CD14-positive monocyte (primary cell): ENCODE measurements at places on chromosomes 12 and 14. TPM values are rescaled to one million over a fixed set of nuclear protein-coding genes. Genes with fewer than 3 reads are reported as not detected.

ABCD2 gene
- polyA plus RNA-seq, result not detected

STAT6 gene
- polyA plus RNA-seq, result 455 and 637 TPM in 2 replicates

GNG2 gene
- 151 TPM for polyA plus RNA-seq

ETFBKMT gene
- 2.2 TPM for polyA plus RNA-seq

AICDA gene
- polyA plus RNA-seq, result 0.13 TPM in 1 of 2 replicates, not detected in the other

BATF gene
- 12.6 and 24.7 TPM in 2 replicates for polyA plus RNA-seq

KITLG gene
- not detected for polyA plus RNA-seq

AHNAK2 gene
- 0.01 TPM for polyA plus RNA-seq

PIP4P1 gene
- polyA plus RNA-seq, result 67.7 and 106 TPM in 2 replicates

TAS2R31 gene
- polyA plus RNA-seq, result not detected

CELA1 gene
- 3.0 TPM for polyA plus RNA-seq

PTCSC3 gene
- not detected for polyA plus RNA-seq

BCL2L14 gene
- polyA plus RNA-seq, result not detected

SERPINA1 gene
- polyA plus RNA-seq, result 1,278 TPM

NANOG gene
- not detected for polyA plus RNA-seq

P2RX2 gene
- not detected in 2 replicates for polyA plus RNA-seq

SIX6 gene
- polyA plus RNA-seq, result not detected

OVCH1 gene
- polyA plus RNA-seq, result not detected

GLT8D2 gene
- polyA plus RNA-seq, result not detected

CPNE6 gene
- polyA plus RNA-seq, result not detected in 2 replicates

ITGB7 gene
- 24.1 and 29.9 TPM in 2 replicates for polyA plus RNA-seq

PDE6H gene
- not detected for polyA plus RNA-seq

FGD4 gene
- 6.0 TPM for polyA plus RNA-seq

CLEC14A gene
- polyA plus RNA-seq, result not detected

BIN2 gene
- 120 TPM for polyA plus RNA-seq

CIDEB gene
- polyA plus RNA-seq, result 63.8 TPM

CCDC175 gene
- polyA plus RNA-seq, result not detected

CYP46A1 gene
- not detected for polyA plus RNA-seq

NUAK1 gene
- polyA plus RNA-seq, result 0.01 TPM in 1 of 2 replicates, not detected in the other

MMP17 gene
- 2.8 TPM for polyA plus RNA-seq

RNU6-7 gene
- polyA plus RNA-seq, result not detected

USP44 gene
- polyA plus RNA-seq, result 0.13 TPM in 1 of 2 replicates, not detected in the other
